Activated naive CD4-positive, alpha-beta T cell treated with anti-CD3 and anti-CD28 coated beads for 36 hours (primary cell): ENCODE measurements at places on chromosomes 1 and 21. TPM values are rescaled to one million over a fixed set of nuclear protein-coding genes. Genes with fewer than 3 reads are reported as not detected.

GRCh38 chr1:230843503-230844309, 24.6 kb downstream of the C1orf198 start:
- H3K27me3 ChIP-seq: no peaks in the 10 kb centered on the region
- no peak overlapping the region for H3K4me3 ChIP-seq
- no peaks in the 10 kb centered on the region for H3K4me1 ChIP-seq
- DNase-seq: no peak

LPAR3 gene
- total RNA-seq: 1.1 TPM

DNA sequence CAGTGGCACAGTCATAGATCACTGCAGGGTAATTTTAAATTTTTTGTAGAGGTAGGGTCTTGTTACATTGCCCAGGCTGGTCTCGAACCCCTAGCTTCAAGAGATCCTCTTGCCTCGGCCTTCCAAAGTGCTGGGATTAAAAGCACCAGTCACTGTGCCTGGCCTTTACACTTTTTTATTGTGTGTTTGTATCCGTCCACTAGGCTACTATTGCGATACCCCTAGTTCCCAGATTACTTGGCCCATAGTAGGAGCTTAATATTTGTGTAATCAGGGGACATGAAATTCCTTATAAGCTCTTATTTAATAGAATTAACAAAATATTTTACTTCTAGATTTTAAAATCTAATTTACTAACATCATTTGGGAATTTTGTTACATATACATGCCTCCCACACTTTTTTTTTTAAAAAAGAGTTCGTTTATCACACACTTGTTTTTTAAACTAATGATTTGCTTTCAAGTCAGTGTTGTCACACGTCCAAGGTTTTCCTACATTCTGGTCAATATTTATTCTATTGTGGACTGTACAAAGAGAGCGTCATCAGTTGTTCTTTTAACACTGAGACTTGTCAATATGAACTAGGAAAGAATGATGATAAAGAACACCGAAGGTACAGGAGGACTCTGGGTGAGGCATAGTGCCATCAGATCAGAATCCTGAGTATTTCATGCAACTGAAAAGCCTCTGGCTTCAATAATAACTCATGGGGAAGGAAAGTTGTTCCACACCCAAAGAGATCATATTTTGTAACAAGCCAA, 63.7 kb downstream of the LEPR start:
- no peaks in the 10 kb centered on the region for H3K36me3 ChIP-seq
- H3K4me3 ChIP-seq: no peak overlapping the region
- no peak overlapping the region for H3K27ac ChIP-seq
- H3K27me3 ChIP-seq: no peaks in the 10 kb centered on the region
- no peaks in the 10 kb centered on the region for H3K4me1 ChIP-seq

DNA sequence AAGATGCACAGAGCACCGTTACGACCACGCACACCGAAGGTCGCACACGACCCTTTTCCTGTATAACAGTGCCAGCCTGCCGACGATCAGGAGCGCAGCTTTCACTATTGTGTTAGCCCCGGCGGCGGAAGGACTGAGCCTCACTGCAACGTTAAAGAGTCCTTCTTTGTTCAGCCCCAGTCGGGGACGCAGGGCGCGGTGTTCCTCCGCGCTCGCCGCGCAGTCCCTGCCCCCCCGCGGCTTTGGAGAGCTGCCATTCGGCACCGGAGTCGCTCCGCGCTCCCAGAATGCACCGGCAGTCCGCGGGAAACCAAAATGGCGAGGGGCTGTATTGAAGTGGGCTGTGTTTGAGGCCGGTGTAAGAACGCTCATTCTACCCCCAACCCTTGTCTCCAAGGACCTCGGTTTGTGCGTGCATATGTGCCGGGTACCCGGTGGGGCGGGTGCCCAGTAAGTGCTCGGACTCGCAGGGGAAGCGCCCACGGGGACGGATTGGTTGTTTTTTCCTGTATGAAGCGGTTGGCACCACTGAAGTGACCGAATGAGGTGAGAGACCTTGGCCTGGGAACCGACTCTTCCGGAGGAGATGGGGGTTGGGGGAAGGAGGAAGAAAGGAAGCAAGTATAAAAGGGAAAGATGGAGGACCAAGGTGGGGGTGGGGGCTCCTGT, at the start of gene MTF2:
MTF2 (plus strand) TSS at position 298 of the 669 bp plus-strand sequence; CDS start at position 542, 244 bp downstream.
- H3K36me3 ChIP-seq: peaks cover 17% of the 10 kb centered on the region
- no peaks in the 10 kb centered on the region for H3K27me3 ChIP-seq
- peak within 1 kb of the TSS; percentile 94 for H3K4me3 ChIP-seq
- peaks cover 29% of the 10 kb centered on the region for H3K4me1 ChIP-seq
- H3K27ac ChIP-seq: peak within 1 kb of the TSS; percentile 94

FGGY gene
- 9.8 TPM for total RNA-seq

VAMP3 gene
- 16.7 TPM for total RNA-seq

GRCh38 chr1:183288583-183288982, 102.5 kb downstream of the LAMC2 start:
- H3K27ac ChIP-seq: no peak overlapping the region
- H3K4me3 ChIP-seq: no peak overlapping the region
- no peaks in the 10 kb centered on the region for H3K36me3 ChIP-seq
- DNase-seq: no peak
- peaks cover 2% of the 10 kb centered on the region for H3K27me3 ChIP-seq
- no peaks in the 10 kb centered on the region for H3K4me1 ChIP-seq

DNA sequence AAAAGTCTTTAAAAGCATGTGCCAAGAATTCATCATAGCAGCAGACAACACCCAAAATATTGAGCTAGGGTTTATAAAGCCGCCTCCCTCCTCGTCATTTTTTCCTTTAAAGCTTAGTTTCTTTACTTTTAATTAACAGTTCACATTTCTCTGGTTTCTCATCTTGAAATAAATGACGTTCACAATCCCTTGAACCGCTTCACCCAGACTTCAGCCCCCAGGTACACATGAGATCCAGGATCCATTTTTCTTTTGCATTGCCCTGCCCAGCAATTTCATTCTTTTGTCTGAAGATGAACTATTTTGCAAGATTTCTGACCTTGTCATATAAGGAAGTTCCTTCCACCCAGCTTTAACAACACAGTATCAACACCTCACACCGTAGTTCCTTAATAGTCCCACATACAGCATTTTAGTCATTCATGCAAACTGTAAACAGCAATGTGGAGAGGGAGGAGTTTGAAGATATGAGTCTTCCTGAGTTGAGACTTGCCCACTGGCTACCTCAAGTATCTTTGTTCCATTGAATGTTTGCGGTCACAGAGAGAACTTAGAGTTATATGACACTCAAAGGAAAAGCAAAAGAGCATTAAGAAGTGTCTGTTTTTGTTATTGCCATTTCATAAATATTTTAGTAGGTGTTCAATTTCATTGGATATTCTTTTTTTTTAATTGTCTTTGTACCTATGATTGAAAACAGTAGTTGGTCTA, 35.3 kb upstream of the CACYBP start:
- no peaks in the 10 kb centered on the region for H3K27me3 ChIP-seq
- DNase-seq: peak; percentile 28
- H3K36me3 ChIP-seq: no peaks in the 10 kb centered on the region
- peak overlapping the region; percentile 88 for H3K27ac ChIP-seq
- H3K4me3 ChIP-seq: peak overlapping the region; percentile 38

DNA sequence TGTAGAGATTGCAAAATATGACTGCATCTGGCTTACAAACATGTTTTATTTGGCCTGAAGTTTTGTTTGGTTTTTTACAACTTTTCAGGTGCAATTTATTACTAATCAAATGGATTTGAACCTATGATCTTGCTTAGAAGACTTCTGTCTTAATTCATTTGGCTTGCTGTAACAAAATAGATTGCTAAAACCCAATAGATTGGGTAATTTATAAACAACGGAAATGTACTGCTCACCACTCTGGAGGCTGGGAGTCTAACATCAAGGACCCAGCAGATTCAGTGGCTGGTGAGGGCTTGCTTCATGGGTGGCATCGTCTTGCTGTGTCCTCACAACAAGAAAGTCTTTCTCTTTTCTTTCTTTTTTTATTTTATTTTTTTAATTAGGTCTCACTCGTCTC, 72.9 kb downstream of the LBR start:
- H3K27me3 ChIP-seq: peaks cover 9% of the 10 kb centered on the region
- no peak overlapping the region for H3K27ac ChIP-seq
- H3K36me3 ChIP-seq: no peaks in the 10 kb centered on the region
- no peak for DNase-seq
- no peaks in the 10 kb centered on the region for H3K4me1 ChIP-seq

DNA sequence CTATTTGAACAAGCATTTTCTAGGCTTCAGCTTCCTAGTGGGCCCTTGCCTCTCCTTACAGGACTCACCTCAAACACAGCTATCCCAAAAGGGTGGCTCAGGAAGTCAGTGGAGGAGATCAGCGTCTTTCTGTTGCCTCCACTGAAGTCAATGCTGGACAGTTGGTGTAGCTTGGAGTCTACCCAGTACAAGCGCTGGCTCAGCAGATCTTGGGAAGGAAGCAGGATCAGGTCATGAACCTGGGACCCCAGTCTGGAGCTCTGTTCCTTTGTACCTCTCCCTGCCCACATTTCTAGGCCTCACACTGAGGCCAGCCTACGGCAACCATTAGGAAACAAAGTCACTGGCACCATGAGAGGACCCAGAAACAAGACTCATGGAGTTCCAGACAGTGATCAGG, 23.7 kb upstream of the MAGOH start:
- H3K36me3 ChIP-seq: peaks cover 68% of the 10 kb centered on the region
- H3K4me1 ChIP-seq: no peaks in the 10 kb centered on the region

DNA sequence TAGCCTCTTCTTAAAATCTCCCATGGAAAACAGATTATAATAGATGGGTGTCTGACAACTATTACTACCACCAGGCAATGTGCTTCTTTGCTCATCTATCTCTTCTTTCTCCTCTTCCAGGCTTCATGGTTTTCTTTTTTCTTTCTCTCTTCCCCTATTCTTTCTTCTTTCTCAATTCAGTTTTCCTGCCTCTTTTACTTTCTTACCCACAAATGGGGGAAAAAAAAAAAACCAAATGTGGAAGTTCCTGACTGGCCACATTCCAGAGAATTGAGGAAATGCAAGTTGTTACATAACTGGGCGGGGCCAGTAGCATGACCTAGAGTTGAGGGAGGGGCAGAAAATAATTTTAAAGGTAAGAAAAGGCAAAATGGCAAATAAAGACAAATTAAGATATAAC, 10.9 kb upstream of the SMG7 start:
- H3K27me3 ChIP-seq: peaks cover 14% of the 10 kb centered on the region
- H3K36me3 ChIP-seq: no peaks in the 10 kb centered on the region
- no peak overlapping the region for H3K4me3 ChIP-seq
- H3K4me1 ChIP-seq: no peaks in the 10 kb centered on the region
- no peak overlapping the region for H3K27ac ChIP-seq

DNA sequence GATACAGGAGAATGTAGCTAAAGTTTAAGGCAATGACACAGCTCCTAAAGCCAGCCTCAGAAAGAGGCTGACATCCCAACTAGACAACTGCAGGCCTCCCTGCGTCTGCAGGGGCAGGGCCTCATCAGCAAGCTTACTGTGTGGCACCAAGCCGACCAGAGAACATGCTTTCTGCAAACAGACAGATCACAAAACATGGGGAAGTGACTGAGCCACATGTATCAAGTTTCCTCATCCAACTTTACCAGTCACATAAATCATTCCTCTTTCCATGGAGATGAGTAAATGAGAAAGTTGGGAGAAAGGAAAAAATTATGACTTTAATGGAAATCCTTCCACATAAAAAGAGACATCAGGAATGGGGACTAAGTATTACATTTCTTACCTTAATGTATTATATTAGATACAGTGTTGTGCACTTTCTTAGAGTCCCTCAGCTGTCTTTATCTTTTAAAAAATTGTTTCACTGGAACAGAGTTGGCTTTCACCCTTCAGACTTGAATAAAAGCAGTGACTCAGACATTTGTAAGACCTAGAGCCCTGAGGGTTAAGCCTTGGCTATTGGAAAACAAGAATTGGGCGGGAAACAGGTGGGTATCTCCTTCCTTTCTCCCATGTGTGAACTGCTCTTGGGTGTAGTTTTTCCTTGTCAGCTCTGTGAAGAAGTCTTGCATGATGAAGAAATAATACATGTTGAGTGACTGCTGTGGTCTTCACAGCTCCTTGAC, 305.7 kb upstream of the SNX7 start:
- no peaks in the 10 kb centered on the region for H3K36me3 ChIP-seq
- no peak for DNase-seq
- no peak overlapping the region for H3K27ac ChIP-seq
- no peak overlapping the region for H3K4me3 ChIP-seq
- no peaks in the 10 kb centered on the region for H3K27me3 ChIP-seq

- H3K4me1 ChIP-seq: no peaks in the 10 kb centered on the region
- no peaks in the 10 kb centered on the region for H3K36me3 ChIP-seq
- H3K4me3 ChIP-seq: no peak overlapping the region
- no peak for DNase-seq
- H3K27me3 ChIP-seq: peaks cover 3% of the 10 kb centered on the region
Measured at GRCh38 chr21:21046063-21046462, 47.9 kb downstream of the NCAM2 start.
